Stimulated activated CD8-positive, alpha-beta memory T cell treated with anti-CD3 and anti-CD28 coated beads, Interleukin-4, amount 100 ng/mL, for 4 hours (primary cell): ENCODE measurements at places on chromosomes 5 and 9.

- DNase-seq: no peak
Measured at GRCh38 chr5:64861281-64861680, 92.6 kb downstream of the CWC27 start.

DNA sequence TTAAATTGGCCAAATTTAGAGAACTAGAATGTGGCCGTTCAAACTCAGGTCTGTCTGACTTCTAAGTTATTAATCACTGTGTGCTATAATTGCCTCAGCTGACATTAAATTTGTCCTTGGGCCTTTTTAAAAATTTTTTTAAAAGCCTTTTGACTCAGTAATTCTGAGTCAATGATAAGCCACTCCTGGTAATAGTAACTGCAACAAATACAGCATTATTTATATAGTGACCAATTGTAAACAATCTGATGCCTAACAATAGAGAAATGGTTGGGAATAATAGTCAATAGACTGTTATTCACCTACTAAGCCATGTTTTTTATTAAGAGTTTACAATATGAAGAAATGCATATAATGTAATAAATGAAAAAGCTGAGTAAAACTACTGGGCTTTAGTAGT, 70.9 kb upstream of the FSD1L start:
- no peak for DNase-seq

DNA sequence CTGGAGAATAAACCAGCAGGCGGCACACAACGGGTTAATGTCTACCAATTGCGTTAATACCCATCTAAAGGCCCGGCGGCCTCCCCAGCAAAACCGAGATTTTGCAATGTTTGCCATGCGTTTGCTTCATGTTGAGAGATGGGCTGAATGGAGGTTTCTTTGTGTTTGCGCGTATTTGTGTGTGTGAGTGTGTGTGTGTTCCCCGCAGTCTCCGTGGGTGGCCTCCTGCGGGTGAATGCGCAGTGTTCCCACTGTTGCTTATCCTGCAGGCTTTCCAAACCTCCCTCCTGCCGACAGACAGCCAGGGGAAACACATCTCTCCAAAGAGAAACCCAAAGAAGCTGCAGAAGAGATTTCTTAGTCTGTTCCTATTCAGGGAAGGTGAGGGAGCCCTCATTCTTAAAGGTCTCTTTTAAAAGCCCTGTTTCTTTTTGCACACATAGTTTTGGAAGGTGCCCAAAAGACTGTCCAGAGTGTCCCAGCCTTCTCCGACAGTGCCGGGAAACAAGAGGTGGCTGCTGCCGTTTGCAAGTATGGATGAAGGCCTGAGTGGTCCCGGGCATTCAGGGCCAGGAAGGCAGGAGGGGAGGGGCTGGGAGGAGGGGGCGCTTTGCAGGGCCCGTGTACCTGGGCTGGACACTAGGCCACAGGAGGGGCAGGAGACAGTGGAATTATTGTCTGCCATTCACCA, 103.8 kb upstream of the ERCC6L2 start:
- no peak for DNase-seq

- DNase-seq: no peak
Measured at GRCh38 chr5:31661257-31661656, 22.3 kb downstream of the PDZD2 start.

- no peak for DNase-seq
Measured at GRCh38 chr9:127684576-127684975, 22.2 kb upstream of the CFAP157 start.

DNA sequence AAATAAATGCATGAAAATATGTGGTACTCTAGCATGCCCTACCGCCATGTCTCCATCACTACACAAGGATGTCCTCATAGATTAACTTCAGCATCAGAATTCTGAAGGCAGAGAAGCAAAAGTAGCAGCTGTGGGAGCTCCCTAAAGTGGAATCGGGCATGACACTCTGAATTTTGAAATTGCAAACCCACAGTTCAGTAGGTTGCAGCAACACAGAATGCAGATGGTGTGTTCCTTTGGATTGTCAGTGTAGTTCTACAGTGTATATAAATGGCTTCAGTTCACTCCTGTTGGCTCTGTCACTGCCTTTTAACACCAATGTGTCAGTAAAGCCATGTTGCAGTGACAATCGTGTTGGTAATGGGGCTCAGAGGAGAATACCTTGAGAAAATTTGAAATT, 973.6 kb upstream of the WWC1 start:
- DNase-seq: no peak
